Activated CD8-positive, alpha-beta memory T cell treated with anti-CD3 and anti-CD28 coated beads for 1 hour (primary cell): ENCODE measurements at places on chromosomes 1 and 21.

DNA sequence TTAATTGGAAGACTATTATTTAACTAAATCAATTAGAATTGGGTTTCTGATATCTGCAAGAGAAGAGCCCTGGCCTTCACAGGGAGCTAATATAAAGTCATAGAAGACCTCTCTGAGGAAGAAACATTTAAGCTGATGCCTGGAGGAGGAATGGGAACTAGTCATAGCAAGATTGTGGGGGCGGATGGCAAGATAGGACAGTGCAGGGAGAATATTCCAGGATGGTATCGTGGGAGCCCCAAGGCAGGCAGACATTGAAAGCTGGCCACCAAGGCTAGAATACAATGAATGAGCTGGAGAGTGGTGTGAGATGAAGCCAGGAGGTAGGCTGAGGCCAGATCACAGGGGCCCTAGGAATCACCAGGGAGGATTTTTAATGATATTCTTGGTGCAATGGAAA is 20.8 kb upstream of the MYSM1 start:
- no peak for DNase-seq

DNA sequence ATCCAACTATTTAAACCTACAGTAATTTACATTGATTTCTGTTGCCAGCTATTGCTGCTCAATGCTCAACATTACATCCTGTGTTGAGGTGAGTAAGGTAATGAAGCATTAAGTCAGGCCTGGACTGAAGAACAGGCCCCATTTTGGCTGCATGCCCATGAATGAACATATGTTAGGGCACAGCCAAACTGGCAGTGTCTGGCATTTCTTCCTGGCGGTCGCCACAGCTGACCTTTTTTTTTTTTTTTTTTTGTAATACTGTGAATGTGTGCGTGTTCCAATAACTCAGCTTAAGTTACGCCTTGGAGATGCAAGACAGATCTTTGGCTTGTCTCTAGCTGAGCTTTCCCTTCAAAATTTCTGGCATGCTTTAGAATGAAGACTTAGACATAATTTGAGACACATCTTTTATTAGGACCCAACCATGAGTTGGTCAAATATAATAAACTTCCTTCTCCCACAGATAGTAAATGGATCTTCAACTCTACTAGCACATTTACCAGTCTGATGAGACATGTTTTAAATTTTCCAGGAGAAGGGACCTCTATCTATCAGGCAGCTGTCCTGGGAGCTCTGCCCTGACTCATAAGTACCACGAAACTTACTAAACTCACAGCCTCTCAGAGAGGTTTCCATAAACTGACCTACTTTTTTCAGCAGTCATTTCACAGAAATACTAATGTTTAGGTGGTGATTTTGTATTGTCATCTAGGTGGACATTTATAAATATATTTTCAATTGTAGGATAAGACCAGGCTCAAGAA is 341.1 kb upstream of the RUNX1 start:
- no peak for DNase-seq

DNA sequence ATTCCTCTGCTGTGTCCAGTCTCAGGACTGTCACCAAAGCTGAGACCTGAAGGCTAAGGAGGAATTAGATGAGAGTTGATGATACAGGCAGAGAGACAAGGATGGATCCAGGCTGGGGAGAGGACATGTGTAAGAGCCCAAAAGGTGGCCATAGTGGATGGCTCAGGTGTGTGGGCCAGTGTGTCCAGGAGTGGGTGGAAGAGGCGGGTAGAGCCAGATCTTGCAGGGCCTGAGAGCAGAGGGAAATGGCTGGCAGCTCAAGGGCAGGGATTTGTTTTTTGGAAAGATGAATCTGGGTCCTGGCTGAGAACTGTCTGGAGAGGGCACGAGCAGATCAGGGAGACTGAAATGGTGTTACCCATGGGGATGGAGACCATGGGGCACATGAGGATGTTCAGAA is 38.1 kb downstream of the AZIN2 start:
- no peak for DNase-seq

- DNase-seq: no peak
Observed at GRCh38 chr1:219639876-219640577, 27.1 kb upstream of the ZC3H11B start.

DNA sequence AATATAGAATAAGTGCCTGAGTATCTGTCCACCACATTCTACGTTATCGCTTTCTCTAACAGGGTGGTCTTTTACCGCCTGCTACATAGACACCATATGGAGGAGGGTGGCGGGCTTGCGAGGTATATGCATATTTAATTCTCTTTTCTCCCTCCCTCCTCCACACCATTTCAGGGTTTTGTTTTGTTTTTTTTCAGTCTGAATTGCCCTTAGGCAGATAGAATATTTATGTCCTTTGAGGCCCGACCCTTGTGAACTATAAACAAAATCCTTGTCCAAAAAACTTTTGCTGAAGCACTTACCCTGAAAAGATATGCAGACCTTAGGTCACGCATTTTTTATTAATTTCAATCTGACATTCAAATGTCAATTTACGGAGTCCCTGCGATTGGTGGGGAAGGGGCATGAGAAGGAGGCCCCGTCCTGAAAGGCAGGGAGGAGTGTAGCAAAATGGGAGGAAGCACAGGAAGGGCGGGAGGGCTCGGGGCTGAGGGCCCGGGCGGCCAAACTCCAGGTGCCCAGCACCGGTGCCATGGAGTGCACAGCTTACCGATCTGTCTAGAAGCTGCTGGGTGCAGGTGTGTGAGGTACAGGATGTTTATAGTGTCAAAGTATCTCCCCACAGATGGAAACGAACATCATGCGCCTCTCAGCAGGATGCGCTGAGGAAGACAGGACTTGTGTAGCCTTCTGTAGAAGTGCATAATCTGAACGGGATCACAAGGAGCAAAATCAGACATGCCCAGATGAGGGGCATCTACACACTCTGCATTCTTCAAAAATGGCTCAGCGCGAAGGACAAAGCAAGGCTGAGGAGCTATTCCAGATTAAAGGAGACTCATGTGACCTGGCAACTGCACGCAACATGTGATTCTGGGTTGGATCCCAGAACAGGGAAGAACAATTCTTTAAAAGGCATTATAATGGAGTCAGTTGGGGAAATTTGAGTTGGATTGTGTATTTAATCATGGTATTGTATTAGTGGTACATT is 68.8 kb upstream of the LYST start:
- no peak for DNase-seq
